ENCODE measurements at places on chromosomes 3 and 15.

DNA sequence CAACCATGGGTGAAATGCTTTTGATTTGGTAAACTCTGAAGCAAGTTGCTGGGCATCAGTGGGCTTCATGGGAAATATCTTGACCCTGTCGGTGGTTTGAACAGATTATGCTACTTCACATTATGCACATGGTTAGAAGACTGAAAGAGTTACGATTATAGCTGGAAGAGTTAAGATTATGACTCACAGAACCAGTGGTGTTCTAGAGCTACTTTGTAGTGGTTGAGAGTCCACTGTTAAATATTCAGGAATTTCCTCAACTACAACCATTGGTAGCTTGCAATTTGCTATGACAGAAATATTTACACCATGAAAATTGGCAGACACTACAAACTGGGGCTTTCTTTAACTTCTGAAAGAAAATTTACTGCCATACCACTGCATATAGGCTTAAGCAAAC lies 99.3 kb downstream of the GADL1 start:
- H3K4me3 ChIP-seq: no peak overlapping the region
- H3K4me1 ChIP-seq: no peaks in the 10 kb centered on the region
- no peak overlapping the region for H3K27ac ChIP-seq
- no peaks in the 10 kb centered on the region for H3K36me3 ChIP-seq
- H3K27me3 ChIP-seq: peaks cover 7% of the 10 kb centered on the region

DNA sequence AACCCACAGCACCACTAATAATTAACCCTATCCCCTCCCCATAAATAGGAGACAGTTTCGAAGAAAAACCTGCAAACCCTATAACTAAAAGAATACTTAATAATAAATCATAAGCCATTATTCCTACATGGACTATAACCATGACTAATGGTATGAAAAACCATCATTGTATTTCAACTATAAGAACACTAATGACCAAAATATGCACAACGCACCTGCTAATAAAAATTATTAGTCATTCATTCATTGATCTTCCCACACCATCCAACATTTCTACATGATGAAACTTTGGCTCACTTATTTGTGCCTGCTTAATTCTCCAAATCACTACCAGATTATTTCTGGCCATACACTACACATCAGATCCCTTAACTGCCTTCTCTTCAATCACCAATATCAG lies 16.6 kb downstream of the AQP9 start:
- H3K27me3 ChIP-seq: peaks cover 8% of the 10 kb centered on the region
- H3K27ac ChIP-seq: no peak overlapping the region
- no peak for DNase-seq

- H3K4me3 ChIP-seq: no peak overlapping the region
- no peaks in the 10 kb centered on the region for H3K4me1 ChIP-seq
- no peak for DNase-seq
- no peaks in the 10 kb centered on the region for H3K36me3 ChIP-seq
- peaks cover 5% of the 10 kb centered on the region for H3K27me3 ChIP-seq
Measured at GRCh38 chr3:16073203-16073602, 101.3 kb upstream of the GALNT15 start.

DNA sequence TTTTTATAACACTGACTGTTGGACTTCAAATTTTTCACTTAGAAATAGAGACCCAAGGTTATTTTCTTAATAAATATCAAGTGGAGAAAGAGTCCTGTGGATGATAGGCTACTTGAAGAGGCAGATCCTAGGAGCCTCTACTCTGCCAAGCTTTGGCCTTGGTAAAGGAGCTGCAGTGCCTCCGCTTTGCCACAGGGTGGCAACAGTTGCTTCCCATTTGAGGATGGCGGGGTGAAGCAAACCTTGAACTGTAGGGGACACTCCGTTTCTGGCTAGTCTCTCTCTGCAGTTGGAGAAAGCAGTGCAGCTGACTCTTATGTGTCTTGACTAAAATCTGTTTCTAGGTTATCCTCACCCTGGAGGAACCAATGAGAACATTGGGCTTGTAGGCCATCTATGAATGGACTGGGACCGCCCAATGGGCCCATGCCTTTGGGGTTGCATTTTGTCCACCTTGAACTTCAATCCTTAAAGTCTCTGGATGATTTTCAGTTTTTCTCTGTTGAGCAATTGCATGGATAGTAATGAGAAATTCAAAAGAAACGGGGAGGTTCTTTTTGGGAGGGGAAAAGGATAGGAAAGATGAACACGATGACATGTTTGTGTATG lies 9.8 kb downstream of the SCG5 start:
- H3K36me3 ChIP-seq: peaks cover 5% of the 10 kb centered on the region
- peak overlapping the region; percentile 19 for H3K27ac ChIP-seq
- no peak overlapping the region for H3K4me3 ChIP-seq
- DNase-seq: peak; percentile 12
- H3K27me3 ChIP-seq: no peaks in the 10 kb centered on the region
- no peaks in the 10 kb centered on the region for H3K4me1 ChIP-seq

DNA sequence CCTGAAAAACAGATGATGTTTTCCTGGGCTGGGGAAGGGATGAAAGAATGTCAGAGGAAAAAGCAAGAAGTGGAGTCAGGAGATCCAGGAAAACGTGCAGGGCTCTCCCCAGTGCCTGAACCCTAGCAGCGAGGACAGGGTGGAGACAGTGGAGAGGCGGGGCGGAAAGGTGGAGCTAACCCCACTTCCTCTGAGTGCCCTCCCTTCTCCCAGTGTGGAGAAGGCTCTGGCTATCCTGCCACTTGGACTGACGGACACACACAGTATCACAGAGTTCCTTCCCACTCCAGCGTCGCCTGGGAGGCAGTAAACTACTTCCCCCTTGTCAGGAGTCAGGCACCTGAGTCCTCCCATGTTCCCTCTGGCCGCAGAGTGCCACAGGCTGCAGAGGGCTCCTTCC lies 125.3 kb upstream of the CHRNA7 start:
- no peak overlapping the region for H3K27ac ChIP-seq
- peaks cover 23% of the 10 kb centered on the region for H3K27me3 ChIP-seq
- H3K4me3 ChIP-seq: no peak overlapping the region

DNA sequence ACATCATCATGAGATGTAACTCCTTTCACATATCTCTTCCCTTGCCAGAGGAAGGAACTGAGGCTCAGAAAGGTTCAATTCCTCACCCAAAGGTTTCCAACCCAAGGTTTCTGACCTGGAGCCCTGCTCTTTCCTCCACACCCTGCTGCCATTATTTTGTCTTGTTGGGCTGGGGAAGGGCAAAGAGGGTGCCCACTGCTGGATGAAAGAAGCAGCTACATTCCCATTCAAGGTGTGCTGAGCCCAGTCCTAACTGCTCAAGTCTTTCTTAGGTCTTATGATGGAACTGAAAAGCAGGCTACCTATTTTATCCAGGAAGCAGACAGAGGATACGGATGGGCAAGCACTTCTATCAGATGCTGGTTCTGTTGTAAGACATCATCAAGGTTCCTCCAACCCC lies 258.0 kb upstream of the CTDSPL start:
- H3K27ac ChIP-seq: no peak overlapping the region
- peaks cover 2% of the 10 kb centered on the region for H3K4me1 ChIP-seq

- DNase-seq: no peak
- peaks cover 26% of the 10 kb centered on the region for H3K27me3 ChIP-seq
- no peaks in the 10 kb centered on the region for H3K4me1 ChIP-seq
Measured at GRCh38 chr15:80328496-80328895, 75.7 kb upstream of the ARNT2 start.

- no peak overlapping the region for H3K27ac ChIP-seq
- no peaks in the 10 kb centered on the region for H3K27me3 ChIP-seq
- no peaks in the 10 kb centered on the region for H3K36me3 ChIP-seq
- H3K4me1 ChIP-seq: peaks cover 11% of the 10 kb centered on the region
Measured at GRCh38 chr3:168216851-168217250, 121.1 kb upstream of the GOLIM4 start.

- peaks cover 39% of the 10 kb centered on the region for H3K27me3 ChIP-seq
- peaks cover 4% of the 10 kb centered on the region for H3K4me1 ChIP-seq
- H3K27ac ChIP-seq: no peak overlapping the region
Measured at GRCh38 chr3:184741259-184741556, 29.3 kb upstream of the MAGEF1 start.

GRCh38 chr3:105367406-105368213 lies 901 bp downstream of the ALCAM start:
- no peaks in the 10 kb centered on the region for H3K36me3 ChIP-seq
- peak; percentile 32 for DNase-seq
- H3K27me3 ChIP-seq: peaks cover 21% of the 10 kb centered on the region

DNA sequence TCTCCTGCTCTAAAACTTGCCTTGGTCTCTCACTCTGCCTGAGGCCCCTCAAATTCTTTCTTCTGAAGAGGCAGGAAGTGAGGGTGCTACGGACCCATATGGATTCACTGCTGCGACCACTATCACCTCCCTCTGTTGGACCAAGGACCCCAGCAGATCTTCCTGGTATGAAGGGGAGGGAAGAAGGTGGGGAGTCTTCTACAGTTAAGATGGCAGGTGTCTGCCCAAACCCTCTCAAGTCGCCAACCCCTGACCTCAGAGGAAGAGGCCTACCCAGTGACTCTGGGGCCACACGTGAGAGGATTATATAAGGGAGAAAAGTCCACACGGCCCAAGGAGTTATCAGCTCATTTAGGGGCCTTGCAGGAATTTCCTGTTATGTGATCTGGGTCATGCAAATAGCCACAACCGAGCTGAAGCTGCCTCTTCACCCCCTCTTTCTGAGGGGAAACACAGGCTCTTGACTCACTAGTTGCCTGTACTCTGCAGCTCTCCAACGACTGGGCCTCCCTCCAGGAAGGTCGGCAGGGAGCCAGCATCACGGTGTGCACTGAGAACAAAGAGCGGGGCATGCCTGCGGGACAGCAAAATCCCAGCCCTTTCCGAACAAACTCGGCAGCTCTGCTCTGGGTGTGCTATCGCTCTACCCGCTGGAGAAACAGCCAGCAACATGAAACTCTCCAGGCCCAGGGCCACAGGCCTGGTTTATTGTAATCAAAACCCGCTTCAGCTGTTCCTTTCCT lies 116.0 kb downstream of the XXYLT1 start:
- no peaks in the 10 kb centered on the region for H3K27me3 ChIP-seq
- no peak overlapping the region for H3K4me3 ChIP-seq
- H3K36me3 ChIP-seq: peaks cover 7% of the 10 kb centered on the region
- DNase-seq: no peak
- peaks cover 26% of the 10 kb centered on the region for H3K4me1 ChIP-seq
- no peak overlapping the region for H3K27ac ChIP-seq

DNA sequence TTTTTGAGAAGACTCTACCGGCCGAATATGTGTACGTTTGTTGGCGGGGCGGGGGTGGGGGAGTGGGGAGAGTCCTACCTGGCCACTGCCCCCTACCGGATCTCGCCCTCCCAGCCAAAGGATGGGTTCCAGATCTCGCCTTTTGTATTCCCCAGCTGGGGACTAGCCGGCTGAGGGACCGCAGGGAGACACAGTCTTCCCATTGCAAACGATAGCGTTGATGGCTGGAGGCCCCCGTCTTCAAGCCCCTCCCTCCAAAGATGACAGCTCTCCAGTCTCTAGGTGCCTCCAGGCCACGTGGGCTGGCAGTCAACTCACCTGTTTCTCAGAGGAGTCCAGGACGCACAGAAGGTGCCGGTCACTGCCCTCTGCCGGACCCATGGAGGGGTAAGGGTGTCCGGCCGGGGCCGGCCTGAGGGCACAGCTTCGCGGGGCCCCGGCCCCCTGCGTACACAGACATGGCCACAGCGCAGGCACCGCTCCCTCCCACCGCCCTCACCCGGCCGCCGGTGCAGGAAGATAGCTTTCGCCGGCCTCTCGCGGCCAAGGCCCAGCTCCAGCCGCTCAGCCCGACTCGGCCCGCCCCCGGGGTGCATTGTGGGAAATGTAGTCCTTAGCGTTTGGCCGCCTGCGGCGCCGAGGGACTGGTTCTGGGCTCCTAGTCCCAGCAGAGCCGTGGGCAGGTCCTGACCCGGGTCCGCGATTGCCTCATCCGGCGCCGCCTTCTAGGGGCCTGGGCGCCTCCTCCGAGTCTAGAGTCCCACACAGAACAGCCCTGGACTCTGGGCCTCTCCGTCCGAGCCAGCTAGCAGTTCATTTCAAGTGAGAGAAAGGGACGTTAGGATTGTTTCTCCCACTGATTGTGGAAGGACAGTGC lies at the start of gene MON1A:
TSS of gene MON1A (minus strand) at position 521 of the 877 bp plus-strand sequence. CDS start 16,465 bp downstream, outside the sequence.
- H3K27me3 ChIP-seq: no peaks in the 10 kb centered on the region
- H3K36me3 ChIP-seq: no peaks in the 10 kb centered on the region
- H3K4me3 ChIP-seq: peak within 1 kb of the TSS; percentile 84
- peak; percentile 78 for DNase-seq
- H3K27ac ChIP-seq: peak within 1 kb of the TSS; percentile 92

GRCh38 chr15:88491158-88491557 lies 23.6 kb downstream of the MRPS11 start:
- no peak overlapping the region for H3K27ac ChIP-seq
- H3K4me3 ChIP-seq: no peak overlapping the region
- H3K36me3 ChIP-seq: no peaks in the 10 kb centered on the region
- peaks cover 9% of the 10 kb centered on the region for H3K4me1 ChIP-seq

- DNase-seq: no peak
- no peak overlapping the region for H3K27ac ChIP-seq
- no peaks in the 10 kb centered on the region for H3K4me1 ChIP-seq
Measured at GRCh38 chr3:23540600-23540999, 265.2 kb upstream of the UBE2E1 start.

DNA sequence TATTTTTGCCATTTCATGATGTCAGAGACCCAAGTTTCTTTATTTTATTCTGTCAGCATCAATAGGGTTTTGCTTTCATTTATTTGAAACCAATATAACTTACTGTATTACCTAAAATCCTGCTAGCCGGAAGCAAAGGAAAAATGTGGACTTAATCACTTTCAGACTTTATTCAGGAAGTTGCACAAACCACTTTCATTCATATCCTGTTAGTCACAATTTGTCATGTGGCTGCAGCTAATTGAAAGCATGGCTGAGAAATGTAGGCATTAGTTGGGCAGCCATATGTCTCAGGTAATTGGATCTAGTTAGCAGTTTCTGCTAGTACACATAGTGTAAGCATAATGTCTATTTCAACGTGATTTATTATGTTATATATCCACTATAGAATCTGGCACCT lies 462.3 kb upstream of the SGO1 start:
- no peak overlapping the region for H3K4me3 ChIP-seq
- no peak overlapping the region for H3K27ac ChIP-seq
- no peaks in the 10 kb centered on the region for H3K4me1 ChIP-seq
- no peaks in the 10 kb centered on the region for H3K36me3 ChIP-seq

DNA sequence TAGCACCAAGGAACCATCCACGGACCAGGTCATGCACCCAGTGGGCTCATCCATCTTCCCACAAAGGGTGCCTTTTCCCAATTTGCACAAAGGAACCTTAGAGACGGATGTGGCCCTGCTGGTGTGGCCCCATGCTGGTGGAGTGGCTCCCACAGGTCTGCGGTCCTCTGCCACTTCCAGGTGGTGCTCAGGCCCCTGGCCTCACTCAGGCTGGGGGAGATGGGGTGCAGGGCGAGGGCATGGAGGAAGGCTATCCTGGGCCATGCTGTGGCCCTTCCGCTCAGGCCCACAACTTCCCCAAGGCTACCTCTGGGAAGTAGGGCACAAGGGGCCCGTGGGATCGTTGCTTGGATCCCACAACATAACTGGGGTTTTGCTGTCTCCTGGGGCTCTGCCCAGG lies 5.2 kb upstream of the SYNM start:
- peaks cover 76% of the 10 kb centered on the region for H3K27me3 ChIP-seq
- no peak overlapping the region for H3K27ac ChIP-seq
- no peak for DNase-seq
- peaks cover 5% of the 10 kb centered on the region for H3K36me3 ChIP-seq
- H3K4me3 ChIP-seq: no peak overlapping the region
